Lung (tissue), 17 donors: ENCODE measurements at places on chromosomes 3 and 15.
A peak's percentile ranks its signal among the peaks of the same experiment; 100 is the strongest.

DNA sequence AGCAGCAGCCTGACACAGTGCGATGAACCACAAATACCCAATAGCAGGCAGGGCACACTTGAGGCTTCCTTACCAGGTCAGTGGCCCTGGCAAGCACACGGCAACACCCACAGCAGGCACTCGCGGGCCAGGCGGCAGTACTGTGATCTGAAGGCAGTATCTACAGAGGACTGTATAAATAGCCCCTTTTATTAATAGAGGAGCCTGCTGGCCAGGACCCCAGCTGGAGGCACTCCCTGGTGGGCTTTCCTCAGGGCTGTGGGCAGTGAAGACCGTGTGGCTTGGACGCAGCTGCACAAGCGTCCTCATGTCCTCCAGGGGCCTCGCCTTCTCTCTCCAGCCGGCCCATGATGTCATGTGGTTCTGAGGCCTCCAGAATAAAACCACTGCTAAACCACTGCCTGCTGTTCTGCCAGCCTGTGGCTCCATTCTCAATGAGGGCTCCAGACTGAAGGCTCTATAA lies 44.1 kb downstream of the LRIG1 start:
- no peak for DNase-seq

DNA sequence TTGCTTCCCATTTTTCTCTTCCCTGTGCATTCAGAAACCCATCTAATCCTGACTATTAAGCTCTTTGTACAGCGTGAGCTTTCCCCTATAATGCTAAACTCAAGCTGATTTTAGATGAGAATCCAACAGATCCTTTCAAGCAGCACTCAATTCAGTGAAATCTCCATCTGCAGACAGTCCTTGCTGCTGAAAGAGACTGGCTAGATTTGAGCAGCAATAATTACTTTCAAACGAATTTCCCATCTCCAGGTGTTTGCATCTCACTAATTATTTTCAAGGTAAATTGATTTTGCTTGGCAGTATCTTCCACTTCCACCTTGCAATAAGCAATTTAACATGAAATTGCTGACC lies 49.5 kb upstream of the SLC7A14 start:
- no peak for DNase-seq

DNA sequence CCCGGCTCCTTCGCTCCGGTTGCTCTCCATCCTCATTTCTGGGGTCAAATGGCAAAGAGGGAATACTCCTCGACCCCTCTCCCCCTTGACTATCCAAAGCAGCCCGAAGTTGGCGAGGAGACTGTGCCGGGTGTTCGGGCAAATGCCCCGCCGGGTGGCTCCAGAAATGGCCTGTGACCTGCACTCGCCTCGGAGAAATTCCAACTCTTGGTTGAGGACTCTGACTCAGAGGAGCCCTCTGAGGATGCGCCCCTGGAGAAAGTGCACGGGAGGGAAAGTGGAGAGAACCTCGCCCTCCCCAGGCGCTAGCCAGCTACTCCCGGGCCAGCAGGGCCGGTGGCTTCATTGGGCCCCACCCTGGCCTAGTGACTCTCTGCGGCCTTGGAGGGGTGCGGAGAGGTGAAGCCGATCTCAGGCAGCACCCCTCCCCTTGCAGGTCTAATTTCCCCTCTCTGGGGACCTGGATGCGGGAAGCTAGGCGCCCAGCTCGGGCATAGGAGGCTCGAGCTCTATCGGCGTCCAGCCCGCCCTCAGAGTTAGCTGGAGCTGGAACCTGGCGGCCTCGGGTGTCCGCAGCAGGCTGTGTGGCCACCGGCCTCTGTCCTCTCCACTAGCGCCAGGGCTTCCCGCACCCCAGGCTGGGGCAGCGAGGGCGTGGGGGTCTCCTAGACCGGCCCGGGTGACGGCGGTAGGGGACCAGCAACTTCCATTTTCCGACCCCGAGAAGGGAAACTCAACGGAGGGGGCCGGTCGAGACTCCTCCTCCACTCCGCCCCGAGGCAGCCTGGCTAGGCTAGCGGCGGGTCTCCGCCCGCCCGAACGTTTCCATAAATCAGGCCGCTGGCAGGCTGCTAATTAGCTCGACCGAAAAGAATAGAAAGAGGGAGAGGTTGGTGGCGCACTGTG lies 29.4 kb downstream of the NR2F2 start:
- peak; percentile 68 for DNase-seq

GRCh38 chr3:73326396-73326795 lies 264.9 kb downstream of the EBLN2 start:
- DNase-seq, result no peak

DNA sequence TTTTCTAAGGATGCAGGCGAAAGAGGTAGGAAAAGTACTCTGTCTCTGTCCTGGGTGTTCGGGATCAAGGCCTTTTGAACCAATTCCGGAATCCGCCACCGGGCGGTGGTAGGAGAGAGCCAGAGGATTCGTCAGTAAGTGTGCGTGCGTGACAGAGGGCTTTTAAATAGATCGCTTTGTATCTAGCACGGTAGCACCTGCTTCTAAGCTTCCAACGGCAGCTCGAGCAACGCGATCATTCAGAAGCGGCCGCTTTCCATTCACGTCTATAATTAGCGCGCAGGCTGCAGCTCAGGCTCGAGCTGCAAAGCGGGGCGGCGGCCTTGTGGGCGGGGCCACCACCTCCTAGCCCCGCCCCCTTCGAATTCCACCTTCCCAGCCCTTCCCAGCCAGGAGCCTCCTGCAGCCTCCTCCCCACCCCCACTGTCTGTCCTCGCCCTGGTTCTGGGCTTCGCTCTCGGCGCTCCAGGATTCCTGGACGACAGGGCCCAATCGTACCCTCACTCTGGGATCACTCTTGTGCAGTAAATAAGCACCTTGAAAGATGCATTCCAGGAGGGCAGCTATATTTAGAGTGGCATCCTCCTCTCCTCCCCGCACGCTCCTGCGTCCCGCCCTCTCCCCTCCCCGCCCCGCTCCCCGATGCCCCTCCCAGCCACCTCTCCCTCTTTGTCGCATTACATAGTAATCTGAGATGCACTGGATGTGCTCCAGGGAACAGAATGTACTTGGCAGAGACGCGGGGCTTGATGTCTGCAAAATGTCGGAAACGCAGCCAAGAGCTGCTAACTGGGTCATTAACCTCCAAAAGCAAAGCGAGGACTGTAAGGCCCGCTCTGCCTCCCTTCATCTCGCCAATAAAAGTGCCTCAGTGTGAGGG lies 224.1 kb upstream of the TPRG1 start:
- peak; percentile 100 for DNase-seq

DNA sequence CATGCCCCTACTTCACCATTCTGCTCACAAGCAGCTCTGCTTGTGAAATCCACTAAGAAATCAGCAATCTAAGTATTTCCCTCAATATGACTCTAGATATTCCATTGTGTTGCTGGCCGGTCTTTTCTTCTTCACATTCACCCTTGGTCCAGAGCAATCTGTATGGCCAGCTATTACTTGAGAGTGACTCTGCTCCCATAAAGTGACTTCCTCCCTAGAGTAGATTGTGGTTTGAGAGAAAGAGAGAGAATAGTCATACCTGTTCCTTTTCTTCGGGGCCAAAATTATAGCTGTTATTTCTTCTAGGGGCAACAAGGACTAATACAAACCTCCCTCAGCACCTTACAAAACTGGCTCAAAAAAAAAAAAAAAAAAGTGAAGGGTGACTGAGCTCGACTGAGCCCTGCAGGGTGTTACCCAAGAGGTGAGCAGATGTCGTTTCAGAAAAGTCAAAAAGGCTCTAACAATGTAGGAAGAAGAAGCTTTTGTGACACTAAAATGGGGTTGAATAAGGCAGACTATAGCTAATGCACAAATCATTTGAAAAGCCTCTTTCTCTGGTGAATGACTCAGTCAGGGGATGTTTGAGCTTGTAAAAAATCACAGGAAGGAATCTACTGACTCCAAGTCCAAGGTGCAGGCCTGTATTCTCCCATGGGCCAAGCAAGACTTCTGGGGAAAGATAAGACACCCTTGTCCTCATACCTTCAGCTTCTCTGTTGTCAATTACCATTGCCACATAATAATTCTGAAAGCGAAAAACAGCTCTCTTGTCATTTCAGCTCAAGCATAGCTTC lies 161.0 kb upstream of the SLC24A5 start:
- DNase-seq, result no peak

DNA sequence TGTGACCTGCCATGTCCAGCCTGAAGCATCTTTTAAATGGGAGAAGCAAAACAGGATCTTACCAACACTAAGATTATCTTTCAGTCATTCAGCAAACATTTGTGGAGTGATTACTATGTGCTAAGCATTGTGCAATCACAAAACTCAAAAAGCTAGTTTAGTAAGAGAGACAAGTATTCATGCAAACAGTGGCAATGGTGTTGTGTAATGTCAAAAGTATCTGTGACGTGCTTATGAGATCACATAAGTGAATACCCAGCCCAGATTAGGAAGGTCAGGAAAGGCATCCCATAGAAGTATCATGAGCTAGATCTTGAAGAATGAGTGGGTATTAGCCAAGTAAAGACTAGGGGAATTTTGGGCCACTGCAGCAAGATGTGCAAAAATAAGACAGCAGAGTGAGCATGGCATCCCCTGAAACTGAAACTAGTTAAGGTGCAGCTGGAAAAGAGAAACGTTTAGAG lies 32.1 kb downstream of the SEC62 start:
- no peak for DNase-seq

- no peak for DNase-seq
These were observed 22.7 kb downstream of the HEG1 start for GRCh38 chr3:125033135-125033534.

DNA sequence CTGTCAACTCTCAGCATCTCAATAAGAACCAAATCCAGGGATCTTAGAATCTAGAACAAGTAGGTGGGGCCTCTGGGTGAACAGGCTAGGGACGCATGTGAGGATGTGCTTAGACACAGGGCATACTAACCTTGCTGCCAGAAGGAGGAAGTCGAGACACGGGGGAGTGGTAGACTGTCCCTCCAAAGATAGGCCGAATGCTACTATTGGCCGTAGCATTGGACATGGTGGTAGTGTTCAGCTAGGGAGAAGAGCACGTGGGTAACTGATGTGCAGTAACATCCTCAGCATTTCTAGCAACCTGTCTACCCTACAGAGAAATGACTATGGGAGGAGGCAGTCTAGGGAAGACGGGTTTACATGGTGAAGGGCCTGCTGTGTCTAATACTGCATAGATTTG lies 15.6 kb downstream of the RCCD1 start:
- no peak for DNase-seq

GRCh38 chr15:80031841-80032240 lies 27.6 kb upstream of the ZFAND6 start:
- DNase-seq, result no peak

GRCh38 chr15:72740219-72740618 lies 43.3 kb downstream of the ADPGK start:
- DNase-seq, result no peak

- peak; percentile 60 for DNase-seq
These were observed 555 bp downstream of the ATP11B start for GRCh38 chr3:182793663-182794454.

DNA sequence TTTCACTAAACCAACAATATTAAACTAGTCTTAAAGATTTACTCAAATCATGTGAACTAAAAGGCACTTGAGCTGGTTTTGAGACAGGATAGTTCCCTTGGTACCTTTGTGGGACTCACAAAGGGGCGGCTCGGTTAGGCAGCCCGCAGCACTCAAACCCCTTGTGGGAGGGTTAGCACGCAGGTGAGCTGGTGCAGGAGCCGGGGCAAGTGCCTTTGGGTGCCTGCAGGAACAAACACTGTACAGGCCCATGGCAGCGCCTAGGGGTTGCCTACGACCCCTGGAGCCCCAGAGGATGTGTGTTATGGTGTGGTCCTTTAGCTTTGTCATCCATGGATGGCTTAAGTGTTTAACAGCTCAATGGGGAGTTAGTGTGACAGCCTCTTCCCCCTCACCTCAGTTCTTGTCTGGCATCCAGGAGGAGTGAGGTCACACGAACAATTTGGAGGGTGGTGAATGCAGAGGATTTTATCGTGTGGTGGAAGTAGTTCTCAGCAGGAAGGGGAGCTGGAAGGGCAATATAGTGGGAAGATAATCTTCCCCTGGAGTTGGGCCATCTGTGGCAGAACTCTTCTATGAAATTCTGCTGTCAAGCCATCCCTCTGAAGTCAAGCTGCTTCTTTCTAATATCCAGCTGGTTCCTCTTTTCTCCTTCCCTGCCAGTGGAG lies 470.9 kb downstream of the RBMS3 start:
- DNase-seq, result no peak

- DNase-seq, result no peak
These were observed 24.8 kb upstream of the CMTM7 start for GRCh38 chr3:32366638-32367397.

DNA sequence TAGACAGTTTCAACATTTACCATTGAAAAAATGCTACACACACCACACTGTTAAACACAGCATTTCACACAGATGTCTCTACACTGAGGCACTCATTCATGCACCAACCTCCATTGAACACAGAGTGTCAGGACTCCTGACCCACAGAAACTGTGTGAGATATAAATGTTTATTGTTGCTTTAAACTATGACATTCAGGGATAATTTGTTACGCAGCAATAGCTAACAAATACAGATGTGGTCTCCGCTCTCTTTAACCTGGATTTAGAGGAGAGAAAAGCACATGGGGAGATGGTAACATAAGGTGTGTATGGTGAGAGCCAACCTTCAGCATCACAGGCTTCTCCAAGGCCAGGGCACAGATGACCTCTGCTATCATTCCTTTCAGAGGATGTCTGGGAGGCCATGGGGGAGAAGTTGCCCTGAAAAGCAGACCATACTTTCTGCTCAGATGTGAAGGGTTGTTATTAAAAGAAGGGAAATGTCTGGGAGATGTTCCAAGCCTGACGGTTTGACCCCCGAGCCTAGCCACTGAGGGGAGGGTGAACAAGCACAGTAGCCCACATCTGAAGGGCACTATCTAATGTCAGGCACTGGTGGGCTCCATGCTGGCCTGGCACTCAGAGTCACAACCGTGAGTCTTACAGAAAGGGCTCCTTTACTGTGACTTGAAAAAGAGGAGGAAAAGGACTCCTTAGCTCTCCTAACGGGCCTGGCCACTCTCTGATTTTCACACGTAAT lies 284.5 kb upstream of the TLE3 start:
- no peak for DNase-seq

DNA sequence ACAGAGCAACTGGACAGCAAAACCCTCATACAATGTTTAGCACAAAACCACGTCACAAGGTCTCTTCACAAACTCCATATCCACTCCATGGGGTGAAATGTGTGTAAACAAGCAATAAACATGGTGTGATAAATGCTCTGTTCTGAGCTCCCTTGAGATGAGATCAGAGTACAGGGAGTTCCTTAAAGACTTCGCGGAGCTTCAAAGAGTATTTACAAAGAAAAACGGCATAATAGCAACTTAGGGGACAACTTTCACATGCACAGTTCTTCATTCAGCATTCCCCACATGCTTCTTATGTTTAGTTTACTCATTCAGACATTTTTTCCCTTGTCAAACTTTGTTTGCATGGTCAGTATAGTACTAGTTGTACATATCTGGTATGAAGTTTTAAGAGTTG lies 52.5 kb upstream of the SUCLG2 start:
- DNase-seq, result peak; percentile 38

- no peak for DNase-seq
These were observed 168.5 kb upstream of the FAM3D start for GRCh38 chr3:58835086-58835485.

- no peak for DNase-seq
These were observed 33.5 kb downstream of the TGFBR2 start for GRCh38 chr3:30639937-30640336.

DNA sequence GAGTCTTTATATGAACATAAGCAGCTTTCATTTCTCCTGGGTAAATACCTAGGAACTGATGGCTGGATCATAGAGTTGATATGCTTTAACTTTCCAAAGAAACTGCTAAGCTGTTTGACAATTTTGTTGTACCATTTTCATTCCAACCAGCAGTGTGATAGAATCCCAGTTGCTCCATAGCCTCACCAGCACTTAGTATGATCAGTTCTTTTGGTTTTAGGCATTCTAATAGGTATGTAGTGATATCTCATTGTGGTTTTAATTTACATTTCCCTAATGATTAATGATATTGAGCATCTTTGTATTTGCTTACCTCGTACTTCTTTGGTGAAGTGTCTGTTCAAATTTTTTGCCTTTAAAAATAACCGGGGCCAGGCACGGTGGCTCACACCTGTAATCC lies 38.4 kb upstream of the SMAD6 start:
- no peak for DNase-seq
